EL (cell line): ENCODE measurements at places on chromosomes 1 and 21.

DNA sequence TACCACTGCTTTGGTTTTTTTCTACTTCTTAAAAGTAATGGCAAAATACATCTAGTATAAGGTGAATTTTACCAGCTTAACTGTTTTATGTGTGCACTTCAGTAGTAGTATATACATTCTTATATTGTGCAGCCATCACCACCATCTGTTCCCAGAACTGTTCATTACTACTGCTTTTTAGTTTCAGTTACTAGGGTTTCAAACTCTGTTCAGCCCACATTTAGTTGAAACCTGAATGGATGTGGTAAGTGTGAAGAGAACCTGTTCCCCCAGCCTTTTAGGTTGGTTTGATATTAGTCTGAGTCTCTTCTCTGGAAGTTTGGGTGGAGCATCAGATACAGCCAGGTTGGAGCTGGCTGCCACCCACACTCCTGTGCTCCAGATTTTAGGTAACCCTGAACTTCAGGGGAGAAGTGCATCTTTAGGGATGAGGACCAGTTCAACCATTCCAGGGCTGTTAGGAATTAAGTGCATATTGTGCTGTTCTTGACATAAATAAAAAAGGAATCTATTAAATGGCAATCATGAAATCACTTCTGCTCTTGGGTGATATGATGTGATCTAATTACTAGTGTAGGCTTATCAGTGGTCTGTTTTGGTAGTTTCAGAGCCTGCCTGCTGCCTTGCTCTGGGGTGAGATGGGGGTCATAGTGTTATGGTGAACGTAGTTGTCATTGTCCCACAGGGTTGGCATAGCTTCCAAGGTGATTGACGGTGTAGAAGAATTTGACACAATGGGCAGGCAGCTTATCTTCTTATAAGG lies 32.1 kb downstream of the URB2 start:
- no peak for DNase-seq

GRCh38 chr1:209896346-209896745 lies 41.7 kb upstream of the SYT14 start:
- no peak for DNase-seq

DNA sequence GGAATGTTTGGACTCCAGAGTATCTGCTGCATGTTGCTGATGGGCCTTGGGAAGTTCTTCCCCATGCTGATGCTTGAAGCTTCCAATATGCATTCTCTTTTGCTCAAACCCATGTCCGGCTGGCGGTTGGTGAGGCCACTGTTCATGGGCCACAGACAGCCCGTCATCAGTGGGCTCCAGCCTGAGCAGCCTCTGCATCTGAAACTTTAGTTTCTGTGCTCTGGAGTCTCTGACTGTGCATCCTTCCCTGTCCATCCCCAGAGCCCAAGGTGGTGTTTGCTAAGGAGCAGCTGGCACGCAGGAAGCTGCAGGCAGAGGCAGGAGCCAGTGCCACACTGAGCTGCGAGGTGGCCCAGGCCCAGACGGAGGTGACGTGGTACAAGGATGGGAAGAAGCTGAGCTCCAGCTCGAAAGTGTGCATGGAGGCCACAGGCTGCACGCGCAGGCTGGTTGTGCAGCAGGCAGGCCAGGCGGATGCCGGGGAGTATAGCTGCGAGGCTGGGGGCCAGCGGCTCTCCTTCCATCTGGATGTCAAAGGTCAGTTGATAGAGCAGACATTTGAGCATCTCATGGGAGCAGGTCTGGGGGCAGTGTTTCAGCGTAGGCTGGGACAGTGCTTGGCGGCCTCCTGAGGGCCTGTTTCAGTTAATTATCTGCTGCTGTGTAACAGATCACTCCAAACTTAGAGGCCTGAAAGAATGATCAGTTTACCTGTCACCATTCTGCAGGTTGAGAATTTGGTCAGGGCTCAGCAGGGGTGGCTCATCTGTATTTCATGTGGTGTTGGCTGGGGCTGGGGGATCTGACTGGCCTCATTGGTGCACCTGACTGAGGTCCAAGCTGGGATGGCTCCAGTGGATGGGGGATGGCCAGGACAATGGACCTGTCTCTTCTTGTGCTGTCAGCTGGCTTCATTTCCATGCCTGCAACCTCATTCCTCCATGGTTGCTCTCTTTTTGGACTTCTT lies 16.6 kb downstream of the OBSCN start:
- no peak for DNase-seq

GRCh38 chr1:197781968-197782721 lies 6.9 kb upstream of the DENND1B start:
- peak; percentile 63 for DNase-seq

DNA sequence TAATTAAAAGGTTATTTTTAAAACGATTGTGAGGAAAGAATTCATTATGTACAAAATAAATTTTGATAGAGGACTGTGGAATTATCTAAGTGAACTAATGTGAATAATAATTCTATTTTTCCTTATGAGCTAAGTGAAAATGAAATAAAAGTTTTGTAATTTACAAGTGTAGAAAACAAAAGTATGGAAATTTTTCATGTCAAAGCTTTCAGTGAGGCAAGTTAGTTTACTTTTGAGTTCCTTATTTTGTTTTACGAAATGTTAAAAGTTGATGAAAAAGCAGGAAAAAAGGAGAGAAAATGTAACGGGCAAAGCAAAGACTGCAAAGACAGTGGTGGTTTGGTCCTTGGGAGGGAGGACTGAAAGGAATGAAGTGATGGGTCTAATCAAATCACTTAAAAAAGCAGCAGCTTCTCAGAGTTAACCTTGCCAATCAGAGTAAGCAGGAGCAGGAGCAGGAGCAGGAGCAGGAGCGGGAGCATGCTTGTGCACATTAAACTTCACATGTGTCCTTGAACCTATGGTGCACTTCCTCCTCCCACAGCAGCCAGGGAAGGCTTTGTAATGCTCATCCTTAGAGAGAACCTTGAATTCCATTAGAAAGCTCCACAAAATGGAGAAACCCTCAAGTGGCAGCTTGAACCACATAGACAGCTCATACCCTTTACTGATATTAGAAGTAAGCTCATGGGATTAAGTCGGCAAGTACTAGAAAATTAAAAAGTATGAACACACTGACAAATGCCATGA lies 133.4 kb downstream of the LHX4 start:
- DNase-seq, result no peak

DNA sequence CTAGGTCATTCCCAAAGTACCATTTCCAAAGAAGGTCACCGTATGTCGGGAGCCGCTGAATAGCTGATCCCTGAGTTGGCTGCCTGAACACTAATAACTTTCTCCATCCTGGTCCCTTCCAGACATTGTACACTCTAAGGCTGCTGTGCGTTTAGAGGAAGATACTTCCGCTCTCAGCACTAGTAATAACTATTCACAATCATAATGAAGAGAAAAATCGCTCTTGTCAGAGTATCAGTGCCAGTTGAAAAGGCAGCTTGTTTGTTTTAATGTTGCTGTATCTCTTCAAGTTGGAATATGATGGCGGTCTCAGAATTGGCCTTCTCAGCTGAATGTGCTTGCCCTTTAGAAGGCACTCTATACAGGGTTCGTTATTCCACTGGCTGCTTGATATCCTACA lies 43.5 kb downstream of the TGFB2 start:
- DNase-seq, result no peak

DNA sequence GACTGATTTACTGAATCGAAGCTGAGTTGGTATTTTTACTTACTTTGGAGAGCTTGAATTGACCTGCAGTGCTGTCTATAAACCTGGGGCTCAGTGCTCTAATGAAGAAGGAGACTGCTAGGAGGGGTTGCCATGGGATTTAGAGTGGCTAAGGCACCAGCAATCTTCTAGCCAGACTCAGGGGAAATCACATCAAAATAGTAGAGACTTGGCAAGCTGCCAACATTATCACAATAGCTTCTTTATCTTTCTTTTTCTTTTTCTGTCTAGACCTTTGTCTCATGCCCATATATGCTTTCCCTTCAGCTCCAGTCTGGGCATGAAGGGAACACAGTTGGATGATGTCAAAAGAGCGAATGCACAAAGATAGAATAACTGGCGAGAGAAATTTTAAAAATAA lies 301.1 kb upstream of the DPYD start:
- DNase-seq, result no peak

- DNase-seq, result no peak
These were observed 108.9 kb upstream of the ADAR start for GRCh38 chr1:154716614-154717527.

GRCh38 chr1:55580845-55581332 lies 365.7 kb upstream of the USP24 start:
- DNase-seq, result peak; percentile 88

- DNase-seq, result no peak
These were observed 3.6 kb upstream of the ZNF697 start for GRCh38 chr1:119651641-119652040.

DNA sequence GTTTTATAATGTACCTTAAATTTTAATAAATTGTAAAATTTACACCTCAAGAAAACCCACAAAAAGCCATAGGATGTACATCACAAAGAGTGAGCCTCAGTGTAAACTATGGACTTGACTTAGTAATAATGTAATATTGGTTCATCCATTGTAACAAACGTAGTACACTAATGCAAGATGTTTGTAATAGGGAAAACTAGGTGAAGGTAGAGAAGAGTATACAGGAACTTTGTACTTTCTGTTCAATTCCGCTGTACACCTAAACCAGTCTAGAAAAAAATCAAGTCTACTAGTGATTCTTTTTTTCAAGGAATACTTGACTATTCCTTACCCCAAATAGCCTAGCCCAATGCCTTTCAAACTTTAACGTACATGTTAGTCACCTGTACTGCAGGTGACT lies 222.3 kb upstream of the FGGY start:
- DNase-seq, result no peak

GRCh38 chr1:51280321-51280978 lies 44.4 kb downstream of the RNF11 start:
- no peak for DNase-seq

- peak; percentile 13 for DNase-seq
These were observed 519 bp downstream of the RERE start for GRCh38 chr1:8816831-8817411.

DNA sequence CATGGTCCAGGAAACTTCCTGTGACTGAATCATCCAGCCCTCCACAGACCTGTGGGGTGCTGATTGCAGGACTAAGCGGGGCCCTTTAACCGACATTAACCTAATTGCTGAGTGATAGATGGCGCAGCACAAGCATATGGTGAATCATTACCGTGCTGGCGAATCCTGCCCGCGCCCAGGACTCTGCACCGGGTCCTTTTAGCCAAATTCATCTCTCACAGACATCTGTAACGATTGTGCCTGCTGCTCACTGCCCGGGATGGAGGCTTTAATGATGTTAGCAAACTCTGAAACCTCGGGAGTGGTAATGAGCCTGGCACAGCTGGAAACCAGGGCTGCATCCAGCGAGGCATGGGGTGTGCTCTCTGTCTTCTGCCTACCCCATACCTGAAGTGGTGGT lies 147.3 kb upstream of the CD34 start:
- DNase-seq, result no peak

GRCh38 chr1:33385251-33385650 lies 45.6 kb downstream of the PHC2 start:
- no peak for DNase-seq

GRCh38 chr1:54944610-54945392 lies 35.6 kb upstream of the TMEM61 start:
- DNase-seq, result peak; percentile 83

GRCh38 chr1:208077232-208078075 lies 166.5 kb upstream of the CD34 start:
- DNase-seq, result no peak

DNA sequence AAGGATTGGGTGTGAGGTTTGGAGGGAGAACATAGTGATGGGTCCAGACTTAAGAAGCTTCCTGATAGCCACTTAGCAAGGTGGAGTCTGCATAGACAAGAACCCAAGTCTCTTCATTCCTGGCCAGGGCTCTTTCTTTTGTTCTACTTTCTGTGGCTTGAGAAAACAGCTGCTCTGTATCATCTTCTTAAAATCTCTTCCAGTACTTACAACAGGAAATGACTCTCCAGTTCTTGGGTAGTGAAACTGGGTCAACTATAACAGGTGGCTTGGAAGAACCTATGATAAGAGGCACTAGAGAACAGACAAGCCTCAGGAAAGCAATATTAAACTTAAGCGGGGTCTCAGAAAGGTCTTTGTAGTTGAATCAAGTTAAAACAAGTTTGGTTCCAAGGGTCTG lies 148.1 kb upstream of the USP24 start:
- peak; percentile 21 for DNase-seq

GRCh38 chr1:3423245-3423829 lies 31.1 kb upstream of the ARHGEF16 start:
- no peak for DNase-seq

DNA sequence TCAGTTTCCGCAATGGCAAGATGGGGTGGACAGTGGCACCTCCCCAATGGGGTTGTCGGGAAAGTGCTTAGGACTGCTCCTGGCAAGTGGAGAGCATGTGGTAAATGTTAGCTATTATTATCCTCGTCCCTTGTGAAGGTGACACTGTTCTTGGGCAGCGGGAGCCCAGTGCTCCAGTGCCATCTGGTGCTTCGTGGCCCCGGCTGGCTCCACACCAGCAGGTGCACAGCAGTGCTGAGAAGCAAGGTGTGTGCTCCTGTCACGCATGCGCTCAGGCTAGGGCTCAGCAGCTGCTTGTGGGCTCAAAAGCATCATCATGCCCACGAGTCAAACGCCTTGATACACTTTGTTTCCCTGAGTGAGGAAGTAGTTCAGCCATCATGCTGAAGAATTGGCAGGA lies 24.9 kb upstream of the KCNC4 start:
- DNase-seq, result no peak

GRCh38 chr1:15674386-15675159 lies 9.5 kb upstream of the PLEKHM2 start:
- no peak for DNase-seq

DNA sequence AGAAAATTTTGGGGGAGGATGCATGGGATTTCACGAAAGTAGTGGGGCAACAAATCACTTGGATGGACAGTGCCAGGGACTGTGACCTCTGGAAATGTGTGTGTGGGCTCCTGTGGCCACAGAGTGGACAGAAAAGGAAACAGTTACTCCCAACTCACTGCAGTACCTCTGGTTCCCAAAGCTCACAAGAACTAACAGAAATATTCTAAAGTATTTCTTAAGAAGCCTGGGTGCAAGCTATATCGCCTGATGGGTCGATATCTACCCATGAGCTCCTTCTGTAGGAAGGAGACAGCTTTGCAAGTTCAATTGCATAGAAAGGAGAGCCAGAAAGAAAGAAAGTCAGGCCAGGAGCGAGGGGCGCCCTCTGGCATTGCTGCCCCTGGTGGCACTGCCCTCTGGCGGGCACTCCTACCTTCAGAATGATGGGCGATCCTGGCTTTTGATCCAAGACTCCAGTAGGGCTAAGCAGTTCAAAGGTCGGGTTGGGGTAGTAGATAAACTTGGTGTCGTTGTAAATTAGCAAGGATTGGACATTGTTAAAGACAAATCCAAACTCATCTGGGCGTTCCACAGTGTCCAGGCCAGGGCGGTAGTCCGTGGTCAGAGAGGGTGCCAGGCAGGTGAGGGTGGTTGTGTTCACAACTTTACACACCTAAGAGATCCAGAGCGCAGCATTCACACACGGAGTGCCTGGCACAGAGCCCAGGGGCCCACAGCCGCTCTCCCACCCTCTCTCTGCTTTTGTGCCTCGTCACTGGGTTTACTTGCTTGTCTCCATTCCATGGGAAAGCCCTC lies 134.7 kb upstream of the CD34 start:
- DNase-seq, result no peak

- no peak for DNase-seq
These were observed 73.7 kb upstream of the UBE2U start for GRCh38 chr1:64129701-64130100.

GRCh38 chr1:22850681-22851080 lies 122.0 kb downstream of the LACTBL1 start:
- peak; percentile 59 for DNase-seq
